ENCODE measurements at places on chromosomes 11 and 22. TPM values are rescaled to one million over a fixed set of nuclear protein-coding genes. Genes with fewer than 3 reads are reported as not detected.

GRCh38 chr11:21646351-21646750 lies 546.5 kb upstream of the ANO5 start:
- no peak overlapping the region for H3K27ac ChIP-seq
- no peak for DNase-seq
- no peaks in the 10 kb centered on the region for H3K27me3 ChIP-seq
- no peak overlapping the region for H3K4me3 ChIP-seq
- no peaks in the 10 kb centered on the region for H3K36me3 ChIP-seq
- H3K4me1 ChIP-seq: no peaks in the 10 kb centered on the region

GRCh38 chr11:1727861-1728260 lies 22.5 kb downstream of the IFITM10 start:
- no peaks in the 10 kb centered on the region for H3K4me1 ChIP-seq
- no peaks in the 10 kb centered on the region for H3K27me3 ChIP-seq
- H3K36me3 ChIP-seq: no peaks in the 10 kb centered on the region
- H3K27ac ChIP-seq: no peak overlapping the region
- no peak for DNase-seq
- no peak overlapping the region for H3K4me3 ChIP-seq

Gene SH3BP1
- total RNA-seq: 1.5 TPM

GRCh38 chr11:44224867-44225501 lies 85.0 kb downstream of the ALX4 start:
- H3K27ac ChIP-seq: no peak overlapping the region
- no peak overlapping the region for H3K4me3 ChIP-seq
- no peaks in the 10 kb centered on the region for H3K36me3 ChIP-seq

GRCh38 chr22:29710922-29711593 lies 8.7 kb upstream of the CABP7 start:
- no peaks in the 10 kb centered on the region for H3K36me3 ChIP-seq
- H3K4me1 ChIP-seq: no peaks in the 10 kb centered on the region
- no peak overlapping the region for H3K27ac ChIP-seq
- H3K4me3 ChIP-seq: no peak overlapping the region
- no peak for DNase-seq
- no peaks in the 10 kb centered on the region for H3K27me3 ChIP-seq

Gene RAB39A
- total RNA-seq: 0.22 TPM

DNA sequence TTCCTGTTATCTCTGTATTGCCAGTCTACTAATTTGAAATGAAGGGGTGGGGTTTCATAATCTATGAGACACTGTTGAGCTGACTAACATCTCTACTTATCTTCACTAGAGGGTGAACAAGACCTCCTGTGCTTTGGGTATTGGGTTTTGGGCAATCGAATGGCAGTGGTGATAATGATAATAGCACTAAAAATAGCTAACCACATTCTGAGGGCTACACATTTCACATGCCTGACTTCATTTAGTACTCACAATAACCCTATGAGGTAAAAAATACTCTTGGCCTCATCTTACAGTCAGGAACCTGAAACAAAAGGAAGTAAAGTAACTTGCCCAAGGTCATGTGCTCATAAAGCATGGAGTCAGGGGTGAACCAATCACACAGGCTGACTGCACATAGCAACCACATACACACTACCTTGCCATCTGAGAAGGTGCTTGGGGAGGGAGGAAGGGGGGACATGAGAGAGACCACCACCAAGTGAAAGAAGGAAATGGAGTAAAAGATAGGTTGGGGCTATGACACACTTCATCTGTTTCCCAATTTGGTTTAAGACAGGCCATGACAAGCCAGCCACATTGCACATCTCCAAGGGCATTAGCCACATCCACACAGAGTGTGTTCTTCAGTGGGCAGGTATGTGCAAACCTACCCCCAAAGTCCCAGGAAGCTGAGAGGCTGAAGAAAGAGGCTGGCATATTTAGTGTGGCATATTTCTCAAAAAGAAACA lies 387.6 kb upstream of the DDI1 start:
- H3K27me3 ChIP-seq: no peaks in the 10 kb centered on the region
- H3K27ac ChIP-seq: no peak overlapping the region
- DNase-seq: no peak

Gene OR56A3
- not detected for total RNA-seq

DNA sequence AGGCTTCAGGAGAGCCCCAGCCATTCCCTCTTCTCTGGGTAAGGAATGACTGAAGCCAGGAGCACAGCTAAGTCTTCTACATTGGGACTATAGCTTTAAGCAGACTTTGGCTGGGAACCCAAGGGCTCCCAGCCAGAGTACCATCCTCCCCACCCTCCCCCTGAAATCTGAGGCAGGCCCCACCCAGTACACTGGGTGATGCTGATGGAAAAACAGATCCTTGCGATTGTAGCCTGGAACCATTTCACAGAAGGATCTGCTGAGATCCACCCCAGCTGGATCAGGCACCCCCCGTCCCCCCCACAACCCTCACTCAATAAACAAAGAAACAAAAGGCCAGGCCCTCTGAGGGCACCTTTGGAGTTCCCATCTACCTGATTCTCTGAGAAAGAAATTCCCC lies 39.8 kb downstream of the IL18BP start:
- H3K4me3 ChIP-seq: peak overlapping the region; percentile 60
- no peaks in the 10 kb centered on the region for H3K27me3 ChIP-seq
- peak; percentile 81 for DNase-seq
- no peaks in the 10 kb centered on the region for H3K4me1 ChIP-seq

DNA sequence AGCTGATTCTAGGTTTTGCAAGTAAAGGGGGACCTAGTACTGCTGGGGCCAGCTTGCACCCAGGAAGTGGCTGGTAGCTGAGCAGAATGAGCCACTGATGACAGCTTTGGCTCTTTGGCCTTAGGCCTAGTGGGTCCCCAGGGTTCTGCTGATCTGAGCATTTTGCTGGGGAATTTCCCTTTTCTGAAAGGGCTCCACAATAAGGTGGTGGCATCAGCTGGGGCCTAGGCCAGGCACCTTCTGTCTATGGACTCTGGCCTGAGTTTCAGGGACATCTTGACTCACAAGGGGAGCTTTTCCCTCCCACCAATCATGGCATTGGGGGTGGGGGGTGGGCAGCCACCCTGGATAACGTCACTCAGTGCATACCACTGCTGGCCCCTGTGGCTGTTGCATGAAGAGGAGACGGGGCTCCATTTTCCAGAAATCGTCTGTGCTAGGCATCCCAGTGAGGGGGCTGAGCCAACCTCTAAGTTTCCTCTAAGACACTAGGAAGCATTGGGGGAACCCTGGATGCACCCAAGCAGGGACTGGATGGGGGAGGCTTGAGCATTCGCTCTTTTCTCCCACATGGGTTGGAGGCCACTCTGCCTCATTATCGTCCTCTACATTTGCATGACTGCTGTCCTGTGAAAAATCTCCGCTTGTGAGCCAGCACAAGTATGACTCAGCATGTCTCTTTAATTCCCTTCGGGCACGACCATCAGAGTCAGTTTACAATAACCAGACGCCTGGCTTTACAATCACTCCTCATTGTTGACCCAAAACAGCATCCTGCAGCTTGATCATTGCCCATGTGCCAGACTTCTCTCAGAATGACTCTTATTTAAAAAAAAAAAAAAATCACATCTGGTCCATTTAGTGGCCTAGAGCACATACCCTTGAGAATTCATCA lies 145.0 kb upstream of the THY1 start:
- peaks cover 14% of the 10 kb centered on the region for H3K4me1 ChIP-seq
- no peak for DNase-seq
- H3K27ac ChIP-seq: no peak overlapping the region

- H3K27ac ChIP-seq: no peak overlapping the region
- H3K27me3 ChIP-seq: no peaks in the 10 kb centered on the region
- no peak for DNase-seq
- no peak overlapping the region for H3K4me3 ChIP-seq
Measured at GRCh38 chr11:99893811-99894210, 793.3 kb upstream of the ARHGAP42 start.

DNA sequence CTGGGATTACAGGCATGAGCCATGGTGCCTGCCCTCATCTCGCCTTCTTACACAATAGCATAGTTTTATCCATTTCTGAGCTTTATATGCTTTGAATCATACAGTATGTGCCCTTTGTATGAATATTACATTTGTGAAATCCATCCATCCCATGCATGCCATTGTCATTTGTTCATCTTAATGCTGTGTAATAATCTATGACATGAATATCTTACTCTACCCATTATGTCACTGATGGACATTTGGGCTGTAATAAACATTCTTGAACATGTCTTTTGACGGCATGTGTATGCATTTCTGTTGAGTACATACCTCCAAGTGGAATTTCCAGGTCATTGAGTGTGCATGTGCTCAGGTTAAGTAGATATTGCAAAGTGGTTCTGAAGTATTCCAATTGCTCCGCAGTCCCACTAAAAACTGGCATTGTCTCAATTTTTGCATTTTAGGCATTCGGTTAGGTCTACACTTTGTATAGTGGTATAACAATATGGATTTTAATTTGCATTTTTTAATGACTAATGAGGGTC lies 339.3 kb upstream of the SYN3 start:
- no peak for DNase-seq
- no peaks in the 10 kb centered on the region for H3K27me3 ChIP-seq
- no peak overlapping the region for H3K27ac ChIP-seq
- no peaks in the 10 kb centered on the region for H3K4me1 ChIP-seq
- H3K4me3 ChIP-seq: no peak overlapping the region
- H3K36me3 ChIP-seq: no peaks in the 10 kb centered on the region

GRCh38 chr11:105582497-105582896 lies 27.4 kb upstream of the GRIA4 start:
- DNase-seq: no peak
- no peaks in the 10 kb centered on the region for H3K4me1 ChIP-seq
- H3K27me3 ChIP-seq: no peaks in the 10 kb centered on the region
- no peaks in the 10 kb centered on the region for H3K36me3 ChIP-seq
- H3K27ac ChIP-seq: no peak overlapping the region

GRCh38 chr22:37965940-37966664 lies 12.6 kb downstream of the POLR2F start:
- peaks cover 36% of the 10 kb centered on the region for H3K36me3 ChIP-seq
- H3K27me3 ChIP-seq: no peaks in the 10 kb centered on the region
- H3K4me1 ChIP-seq: no peaks in the 10 kb centered on the region
- H3K4me3 ChIP-seq: no peak overlapping the region

- no peaks in the 10 kb centered on the region for H3K27me3 ChIP-seq
- H3K27ac ChIP-seq: no peak overlapping the region
- peaks cover 6% of the 10 kb centered on the region for H3K4me1 ChIP-seq
- H3K4me3 ChIP-seq: no peak overlapping the region
- no peak for DNase-seq
Measured at GRCh38 chr11:33622186-33622585, 78.4 kb downstream of the C11orf91 start.

- no peak for DNase-seq
- H3K27ac ChIP-seq: no peak overlapping the region
- no peaks in the 10 kb centered on the region for H3K27me3 ChIP-seq
- no peaks in the 10 kb centered on the region for H3K4me1 ChIP-seq
- no peak overlapping the region for H3K4me3 ChIP-seq
Measured at GRCh38 chr22:32255726-32256125, 579 bp upstream of the SLC5A4 start.

Gene OR5M11
- not detected for total RNA-seq

Gene P2RY2
- total RNA-seq: 14.7 TPM

Measured in right atrium auricular region (tissue), 2 donors.